ENCODE measurements at places on chromosomes 7 and 10.

DNA sequence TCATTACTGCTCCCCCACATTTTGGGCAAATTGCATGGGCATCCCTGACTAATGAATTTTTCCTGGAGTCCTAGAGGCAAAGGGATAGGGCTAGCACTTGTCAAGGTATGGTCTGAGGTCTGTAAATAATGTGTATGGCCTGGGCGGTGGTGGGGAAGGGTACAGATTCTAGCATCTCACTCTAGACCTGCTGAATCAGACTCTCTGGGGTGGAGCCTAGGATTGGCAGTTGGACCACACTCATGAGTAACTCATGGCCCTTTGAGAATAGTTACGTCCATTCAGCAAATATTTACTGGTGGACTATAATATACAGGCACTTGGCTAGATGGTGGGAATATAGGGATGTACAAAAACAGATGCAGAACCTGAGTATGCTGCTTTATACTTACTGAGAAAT lies 118.0 kb downstream of the CELF2 start:
- DNase-seq, result no peak

DNA sequence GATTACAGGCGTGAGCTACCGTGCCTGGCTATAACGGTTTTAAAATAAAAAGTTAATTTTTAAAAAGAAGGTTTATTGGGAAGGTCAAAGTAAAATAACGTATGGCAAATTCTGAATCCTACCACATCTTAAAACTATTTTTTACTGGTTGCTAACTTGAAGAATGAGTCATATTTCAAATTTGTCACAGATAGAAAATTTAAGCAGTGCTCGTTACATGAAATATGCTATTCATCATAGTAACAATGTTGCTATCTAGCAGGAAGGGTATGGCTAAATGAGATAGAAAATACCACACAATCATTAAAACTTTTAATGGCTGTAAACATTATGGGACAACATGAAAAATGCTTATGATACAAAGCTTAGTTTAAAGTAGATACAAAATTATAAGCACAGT lies 500.5 kb downstream of the PHTF2 start:
- no peak for DNase-seq

- DNase-seq, result no peak
These were observed 89.1 kb downstream of the CELF2 start for GRCh38 chr10:11106621-11107374.

GRCh38 chr7:91039033-91039432 lies 225.2 kb upstream of the FZD1 start:
- DNase-seq, result no peak

GRCh38 chr10:102234888-102235597 lies 6.3 kb downstream of the PITX3 start:
- DNase-seq, result no peak

GRCh38 chr10:100825325-100825875 lies 80.0 kb downstream of the PAX2 start:
- DNase-seq, result no peak

DNA sequence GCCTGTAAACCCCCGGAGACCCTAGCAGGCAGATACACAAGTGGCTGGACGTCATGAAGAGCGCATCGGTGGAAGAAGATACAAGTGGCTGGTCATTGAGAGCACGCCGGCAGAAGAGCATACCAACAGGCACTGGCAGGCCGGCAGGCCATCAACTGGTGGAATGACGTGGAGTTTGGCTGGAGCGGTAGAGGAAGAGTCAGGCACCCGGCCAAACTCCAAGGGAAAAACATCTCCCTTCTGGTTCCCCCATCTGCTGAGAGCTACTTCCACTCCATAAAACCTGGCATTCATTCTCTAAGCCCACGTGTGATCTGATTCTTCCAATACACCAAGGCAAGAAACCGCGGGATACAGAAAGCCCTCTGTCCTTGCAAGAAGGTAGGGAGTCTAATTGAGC lies 113.4 kb upstream of the NPSR1 start:
- no peak for DNase-seq

DNA sequence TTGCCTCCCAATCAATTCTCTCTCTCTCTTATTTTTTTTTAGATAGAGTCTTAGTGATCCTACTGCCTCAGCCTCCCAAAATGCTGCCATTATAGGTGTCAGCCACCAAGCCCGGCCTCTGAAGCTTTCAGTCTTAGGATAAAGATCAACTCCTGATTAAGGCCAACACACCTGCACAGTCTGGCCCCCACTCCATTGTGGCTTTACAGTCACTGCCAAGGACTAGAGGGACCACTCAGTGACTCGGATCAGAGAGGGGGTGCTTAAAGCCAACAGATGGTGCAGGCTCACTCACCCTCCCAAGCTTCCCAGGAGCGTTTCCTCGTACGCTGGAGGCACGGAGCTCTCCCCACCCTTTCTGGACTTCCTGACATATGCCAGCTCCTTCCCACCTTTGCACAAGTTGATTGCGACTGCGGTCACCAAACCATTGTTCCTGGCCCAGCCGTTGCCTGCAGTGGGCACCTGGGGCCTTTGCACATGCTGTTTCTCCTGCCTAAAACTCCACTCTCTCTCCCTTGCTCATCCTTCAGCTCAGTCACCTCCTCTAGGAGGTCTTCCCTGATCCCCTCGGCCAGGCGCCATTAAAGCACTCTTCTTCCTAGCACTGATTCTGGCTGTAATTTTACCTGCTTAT lies 1.7 kb upstream of the CDH23 start:
- no peak for DNase-seq

DNA sequence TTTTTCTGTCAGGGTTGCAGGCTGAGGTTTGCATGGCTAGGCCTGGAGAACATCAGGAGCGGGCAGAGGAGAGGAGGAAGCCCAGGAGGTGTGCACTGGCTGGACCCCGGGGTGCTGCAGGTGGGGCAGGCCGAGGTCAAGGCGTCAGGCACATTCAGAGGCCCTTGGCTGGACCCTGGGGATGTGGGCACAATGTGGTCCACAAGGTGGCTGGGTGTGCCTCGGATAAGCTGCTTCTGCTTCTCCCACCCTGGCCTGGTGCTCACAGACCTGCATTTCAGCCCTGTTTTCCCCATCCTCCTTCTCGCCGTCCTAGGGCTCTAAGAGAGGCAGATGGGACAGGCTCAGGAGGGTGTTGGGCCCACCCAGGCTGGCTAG lies 108.2 kb downstream of the ADCY1 start:
- DNase-seq, result no peak

DNA sequence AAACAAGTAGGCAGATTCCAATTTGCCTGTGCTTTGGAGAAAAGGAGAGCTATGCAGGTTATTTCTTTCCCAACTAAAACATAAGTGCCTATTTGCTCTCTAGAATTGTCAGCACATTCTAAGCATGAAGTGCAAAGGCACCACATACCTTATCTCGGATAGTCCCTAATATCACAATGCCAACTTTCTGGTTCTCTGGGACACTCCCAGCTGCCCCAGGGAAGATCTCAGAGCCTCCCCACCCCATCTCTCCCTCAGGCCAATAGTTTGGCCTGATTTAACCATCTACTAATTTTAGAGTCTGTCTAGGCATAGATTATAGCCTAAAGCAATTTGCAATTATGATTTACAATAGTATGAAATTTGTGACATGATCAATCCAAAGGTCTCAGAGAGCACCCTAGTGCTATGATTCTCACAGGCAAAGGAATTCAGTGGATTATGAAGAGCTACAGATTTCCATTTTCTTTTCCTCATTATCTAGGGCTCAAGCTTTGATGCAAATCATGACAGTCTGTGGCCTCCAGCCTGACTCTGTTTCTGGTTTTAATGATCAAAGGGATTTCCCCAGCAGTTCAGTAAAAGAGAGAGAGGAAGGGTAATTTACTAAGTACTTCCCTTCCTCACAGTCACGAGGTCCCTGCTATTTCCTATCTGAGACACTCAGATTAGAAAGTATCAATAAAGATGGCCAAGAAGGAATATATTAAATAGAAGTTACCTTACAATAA lies 29.0 kb upstream of the IL6 start:
- no peak for DNase-seq

- no peak for DNase-seq
These were observed 33.9 kb downstream of the LRRC4 start for GRCh38 chr7:127997226-127997922.

GRCh38 chr10:17181751-17182150 lies 19.7 kb downstream of the TRDMT1 start:
- DNase-seq, result no peak

DNA sequence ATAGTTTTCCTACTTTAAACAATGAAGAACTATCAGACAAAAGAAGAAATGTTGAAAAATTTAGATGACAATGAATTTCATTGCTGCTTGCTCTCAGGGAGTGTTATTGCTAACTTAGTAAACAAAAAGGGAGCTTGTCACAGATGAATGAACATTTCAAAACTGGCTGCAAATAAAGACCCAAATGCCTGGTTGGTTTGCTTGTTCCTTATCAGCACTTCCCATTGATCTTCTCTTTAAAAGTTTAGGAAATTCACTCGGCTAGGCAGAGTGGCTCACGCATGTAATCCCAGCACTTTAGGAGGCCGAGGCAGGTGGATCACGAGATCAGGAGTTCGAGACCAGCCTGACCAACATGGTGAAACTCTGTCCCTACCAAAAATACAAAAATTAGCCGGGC lies 167.2 kb downstream of the RAPGEF5 start:
- DNase-seq, result no peak

GRCh38 chr10:109317746-109318366 lies 605.5 kb downstream of the XPNPEP1 start:
- no peak for DNase-seq

DNA sequence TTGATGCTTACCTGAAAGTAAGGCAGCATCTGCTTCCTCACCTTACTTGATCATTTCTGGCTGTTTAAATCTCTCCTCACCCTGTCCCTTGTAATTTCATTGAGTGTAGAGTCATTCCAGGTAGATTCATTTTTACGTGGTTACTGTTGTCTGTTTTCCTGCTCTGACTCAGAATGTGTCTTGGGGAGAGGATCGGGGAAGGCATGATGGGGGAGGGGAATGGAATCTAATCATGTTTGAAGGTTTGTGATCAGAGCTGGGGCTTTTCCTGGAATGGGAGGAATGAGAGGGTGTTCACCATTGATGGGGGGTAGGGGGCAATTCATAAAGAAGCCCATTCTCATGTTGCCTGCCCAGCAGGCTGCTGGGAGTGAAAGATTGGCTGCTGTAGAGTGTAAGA lies 18.7 kb downstream of the SEC24C start:
- no peak for DNase-seq

GRCh38 chr7:32163896-32164295 lies 93.7 kb upstream of the PDE1C start:
- no peak for DNase-seq

- no peak for DNase-seq
These were observed 265.4 kb upstream of the SLC26A5 start for GRCh38 chr7:103711413-103711812.

DNA sequence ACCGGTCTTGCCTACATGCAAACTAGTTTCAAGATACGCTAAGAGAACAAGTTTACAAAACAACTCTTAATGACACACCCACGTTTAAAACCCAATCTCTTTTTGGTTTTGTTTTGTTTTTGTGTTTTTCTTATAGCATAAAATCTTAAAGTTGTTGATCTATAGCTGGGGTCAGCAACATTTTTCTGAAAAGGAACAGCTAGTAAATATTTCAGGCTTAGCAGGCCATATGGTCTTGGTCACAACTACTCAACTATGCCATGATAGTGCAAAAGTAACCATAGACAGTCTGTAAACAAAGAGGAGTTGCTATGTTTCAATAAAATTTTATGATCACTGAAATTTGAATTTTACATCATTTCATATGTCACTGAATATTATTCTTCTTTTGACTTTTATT lies 327.4 kb downstream of the AGMO start:
- DNase-seq, result no peak

GRCh38 chr7:116683786-116684185 lies 11.8 kb downstream of the MET start:
- DNase-seq, result no peak

DNA sequence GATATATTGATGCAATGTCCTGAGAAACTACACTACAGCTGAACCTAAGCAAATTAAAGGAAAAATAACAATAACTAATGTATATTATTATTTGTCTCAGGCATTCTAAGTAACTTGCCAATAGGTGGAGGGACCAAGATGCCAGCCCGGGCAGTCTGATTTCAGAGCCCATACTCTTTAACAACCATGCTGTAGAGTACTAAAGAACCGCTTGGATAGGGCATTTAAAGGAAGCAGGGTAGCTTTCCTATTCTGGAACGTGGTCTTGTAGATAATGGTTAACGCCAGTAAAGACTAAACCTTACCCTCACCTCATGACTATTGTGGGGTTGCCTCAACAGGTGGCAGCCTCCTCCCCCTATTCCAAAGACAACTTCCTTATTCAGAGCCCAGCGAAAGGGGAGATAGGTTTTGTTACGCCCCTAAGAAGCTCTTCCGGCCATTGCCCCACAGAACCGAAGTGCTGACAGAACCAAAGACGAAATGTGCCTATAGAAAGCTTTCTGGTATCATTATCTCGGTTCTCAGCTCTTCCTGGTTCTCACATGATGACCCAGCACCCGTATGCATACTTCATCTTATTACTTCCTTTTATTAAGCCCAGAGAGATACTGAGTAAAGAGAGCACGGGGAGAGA lies 707 bp upstream of the C1GALT1 start:
- DNase-seq, result peak; percentile 43

DNA sequence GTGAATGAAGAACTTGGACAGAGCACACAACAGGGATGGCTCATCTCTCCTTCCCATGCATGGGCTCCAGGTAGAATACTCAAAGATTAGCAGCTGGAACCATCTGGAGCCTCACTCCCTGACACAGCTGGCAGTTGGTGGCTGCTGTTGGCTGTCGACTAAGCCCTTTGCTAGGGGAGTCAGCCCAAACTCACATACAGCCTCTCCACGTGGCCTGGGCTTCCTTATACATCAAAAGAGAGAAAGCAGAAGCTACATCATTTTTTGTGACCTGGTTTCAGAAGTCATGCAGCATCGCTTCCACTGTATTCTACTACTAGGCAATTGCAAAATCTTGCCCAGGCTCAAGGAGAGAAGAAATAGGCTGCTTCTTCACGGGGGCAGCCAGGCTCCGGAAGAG lies 24.4 kb downstream of the ASNS start:
- DNase-seq, result no peak

DNA sequence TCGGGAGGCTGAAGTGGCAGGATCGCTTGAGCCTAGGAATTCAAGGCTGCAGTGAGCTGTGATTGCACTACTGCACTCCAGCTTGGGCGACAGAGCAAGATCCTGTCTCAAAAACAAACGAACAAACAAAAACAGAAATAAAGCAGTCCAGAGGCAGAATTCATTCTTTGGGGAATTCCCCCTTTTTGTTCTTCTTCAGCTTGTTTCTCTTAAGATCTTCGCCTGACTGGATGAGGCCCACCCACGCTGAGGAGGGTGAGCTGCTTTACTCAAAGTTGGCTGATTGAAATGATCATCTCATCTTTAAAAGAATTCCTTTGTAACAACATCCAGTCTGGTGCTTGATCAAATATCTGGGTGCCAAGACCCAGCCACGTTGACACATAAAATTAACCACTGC lies 10.7 kb downstream of the MRC1 start:
- no peak for DNase-seq

Measured in T-helper 17 cell (primary cell).